ENCODE measurements at places on chromosomes 7 and 10.
A peak's percentile ranks its signal among the peaks of the same experiment; 100 is the strongest.

GRCh38 chr10:73908853-73909539 is 1.9 kb upstream of the PLAU start:
- peak; percentile 100 for DNase-seq

DNA sequence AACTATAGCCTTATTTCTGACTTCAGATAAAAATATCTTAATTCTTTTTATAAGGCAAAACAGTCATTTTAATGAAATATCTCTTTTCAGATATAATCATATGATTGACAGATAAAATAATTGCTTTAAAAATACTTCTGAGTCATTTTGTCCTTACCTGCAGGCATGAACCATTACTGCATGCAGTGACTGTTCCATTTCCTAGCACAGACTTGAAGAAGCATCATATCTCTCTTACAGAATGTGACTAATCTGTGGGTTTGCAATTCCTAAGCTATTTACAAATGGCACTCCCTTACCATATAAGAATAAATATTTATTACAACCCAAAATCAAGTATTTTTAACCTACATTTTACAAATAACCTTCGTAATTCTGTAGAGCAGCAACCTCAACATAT is 120.7 kb downstream of the SRPK2 start:
- peak; percentile 29 for DNase-seq

DNA sequence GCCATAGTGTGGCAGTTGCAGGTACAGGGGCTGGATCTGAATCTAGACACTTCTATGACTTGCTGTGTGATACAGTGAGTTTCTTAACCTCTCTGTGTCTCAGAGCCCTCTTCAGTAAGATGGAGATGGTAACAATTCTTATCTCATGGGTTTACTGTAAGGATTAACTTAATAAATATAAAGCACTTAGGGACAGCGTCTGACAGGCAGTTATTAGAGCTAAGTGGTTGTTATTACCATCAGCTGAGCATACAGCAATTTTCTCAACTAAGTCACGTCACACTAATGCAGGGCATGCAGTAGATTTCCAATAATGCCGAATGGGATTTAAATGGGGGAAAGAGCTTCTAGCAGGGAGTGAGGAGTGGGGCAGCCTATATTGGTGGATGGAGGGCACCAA is 162.6 kb downstream of the SH2D4B start:
- no peak for DNase-seq

DNA sequence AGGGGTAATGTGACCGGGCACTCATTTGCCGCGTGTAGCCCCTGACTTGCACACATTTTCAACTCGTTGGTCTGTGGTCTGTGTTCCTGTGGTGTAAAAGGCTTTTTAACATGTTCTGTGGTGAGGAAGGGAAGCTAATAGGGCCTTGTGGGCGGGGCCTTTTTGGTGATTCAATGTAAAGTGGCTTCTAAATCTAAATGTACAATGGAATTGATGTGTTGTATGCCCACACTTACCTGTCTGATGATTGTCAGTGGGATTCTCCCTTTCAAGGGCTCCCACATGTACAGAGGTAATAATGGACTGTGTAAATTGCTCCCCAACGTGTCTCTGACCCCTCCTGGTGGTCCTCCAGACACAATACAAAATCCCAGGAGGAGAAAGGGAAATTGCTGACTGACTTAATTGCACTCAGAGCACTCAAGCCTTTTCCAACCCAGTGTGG is 43.1 kb upstream of the GATAD1 start:
- DNase-seq = no peak

- DNase-seq = no peak
Measured at GRCh38 chr7:102072636-102073209, 213.9 kb upstream of the SH2B2 start.

- DNase-seq = no peak
Measured at GRCh38 chr10:8245814-8246142, 191.3 kb downstream of the GATA3 start.

- no peak for DNase-seq
Measured at GRCh38 chr7:19375976-19376375, 230.8 kb upstream of the FERD3L start.

DNA sequence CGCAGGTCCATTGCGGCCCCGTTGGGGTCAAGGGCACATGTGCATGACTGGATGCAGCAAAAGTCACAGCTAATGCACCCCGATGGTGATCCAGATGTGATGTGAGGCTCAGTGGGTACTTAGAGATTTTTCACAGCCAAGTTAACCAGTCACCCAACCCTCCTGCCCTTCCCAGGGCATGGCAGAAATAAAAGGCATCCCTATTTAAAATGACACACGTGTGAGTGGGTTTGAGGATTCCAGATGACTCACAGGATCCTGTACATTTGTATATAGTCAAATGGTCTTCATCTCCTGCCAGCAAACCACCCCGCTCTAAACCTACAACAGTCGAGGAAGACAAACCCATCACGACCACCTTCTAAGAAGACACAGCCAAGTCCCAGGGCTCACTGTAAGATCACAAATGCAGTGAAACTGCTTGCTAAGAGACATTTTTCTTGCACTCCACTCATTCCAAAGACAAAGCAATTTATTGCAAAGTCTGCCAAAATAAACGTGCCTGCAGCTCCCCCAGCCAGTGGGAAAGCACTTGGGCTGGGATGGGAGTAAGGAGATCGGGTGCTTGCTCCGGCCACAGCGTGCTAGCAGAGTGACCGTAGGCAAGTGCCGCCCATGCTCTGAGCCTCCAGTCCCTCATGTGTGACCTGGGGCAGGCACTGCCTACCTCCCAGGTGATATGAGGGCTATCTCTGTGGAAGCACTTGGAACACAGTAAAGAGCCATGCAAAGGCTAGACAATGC is 86.6 kb upstream of the MACROH2A2 start:
- no peak for DNase-seq

- DNase-seq = no peak
Measured at GRCh38 chr7:111588065-111588433, 25.8 kb upstream of the IMMP2L start.

GRCh38 chr10:122465401-122466040 is 4.2 kb downstream of the HTRA1 start:
- DNase-seq = no peak

- DNase-seq = no peak
Measured at GRCh38 chr7:3980300-3980643, 679.2 kb downstream of the SDK1 start.

GRCh38 chr10:59706851-59707797 is 2.5 kb downstream of the SLC16A9 start:
- DNase-seq = no peak

- DNase-seq = no peak
Measured at GRCh38 chr10:44827431-44828006, 83.6 kb upstream of the TMEM72 start.

- DNase-seq = no peak
Measured at GRCh38 chr10:23517155-23517554, 78.3 kb downstream of the OTUD1 start.

All from CD14-positive monocyte (primary cell).